T-helper 17 cell (primary cell): ENCODE measurements at places on chromosomes 13 and 19. TPM values are rescaled to one million over a fixed set of nuclear protein-coding genes. Genes with fewer than 3 reads are reported as not detected.
A peak's percentile ranks its signal among the peaks of the same experiment; 100 is the strongest.

DNA sequence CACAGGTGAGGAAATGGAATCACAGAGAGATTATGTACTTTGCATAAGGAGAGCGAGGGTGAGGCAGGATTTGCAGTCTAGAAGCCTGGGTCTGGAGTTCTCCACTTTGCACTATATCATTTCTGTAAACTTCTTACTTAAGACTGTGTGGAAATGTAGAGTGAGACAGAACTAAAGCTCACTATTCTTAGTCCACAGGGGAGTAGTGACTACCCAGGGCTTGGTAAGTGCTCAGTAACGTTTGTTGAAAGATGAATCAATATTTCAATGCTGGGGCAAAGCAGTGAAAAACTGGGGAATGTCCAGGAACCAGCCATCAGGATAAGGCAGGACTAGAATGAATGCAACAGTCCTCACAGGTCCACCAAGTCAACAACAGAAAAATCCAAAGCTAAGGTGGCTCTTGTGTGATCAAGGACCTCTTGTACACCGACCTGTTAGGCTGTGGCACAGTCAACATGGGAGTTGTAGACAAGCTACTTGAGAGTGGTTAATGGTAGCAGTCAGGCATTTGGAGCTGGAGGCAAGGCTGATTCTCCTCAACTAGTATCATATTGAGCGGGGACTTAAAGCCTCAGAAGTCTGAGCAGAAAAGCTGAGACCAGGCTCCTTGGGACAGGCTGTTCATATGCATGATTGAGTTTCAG lies 929 bp upstream of the TNFSF13B start:
- no peaks in the 10 kb centered on the region for H3K27me3 ChIP-seq
- no peaks in the 10 kb centered on the region for H3K36me3 ChIP-seq
- no peak for DNase-seq

DNA sequence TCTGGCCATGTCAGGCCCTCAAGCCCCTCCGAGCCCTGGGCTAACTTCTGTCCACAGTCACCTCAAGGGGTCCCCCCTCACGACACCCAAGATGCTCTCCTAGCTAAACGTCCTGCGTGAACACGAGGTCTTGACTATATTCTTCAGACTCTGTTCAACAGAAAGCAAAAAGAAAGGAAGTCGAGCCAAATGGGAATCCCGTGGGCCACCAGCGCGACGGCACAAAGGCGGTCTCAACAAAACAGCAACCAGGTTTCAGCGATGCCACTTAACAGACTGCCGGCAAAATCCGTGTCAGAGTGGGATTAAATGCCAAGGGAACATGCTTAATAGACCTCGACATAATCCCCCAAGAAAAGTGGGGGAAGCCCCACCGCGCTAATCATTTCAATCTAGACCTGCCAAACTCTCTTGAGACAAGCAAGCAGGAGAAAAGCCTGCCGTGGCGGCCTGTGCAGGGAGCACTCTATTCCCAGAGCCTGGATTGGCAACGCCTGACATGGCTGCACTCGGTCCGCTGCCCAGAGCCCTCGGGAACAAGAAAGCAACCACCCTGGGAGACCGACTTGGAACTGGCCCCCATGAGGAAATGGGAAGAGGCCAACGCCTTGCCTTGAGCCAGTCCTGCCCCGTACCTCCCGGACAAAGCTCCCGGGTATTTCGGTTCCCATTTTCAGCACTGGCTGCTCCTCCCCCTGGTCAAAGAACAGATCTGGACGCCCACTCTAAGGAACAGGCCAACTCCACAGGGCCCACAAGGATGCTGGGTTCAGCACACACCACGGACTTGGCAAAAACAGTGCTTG lies 16.0 kb downstream of the ZC3H4 start:
- H3K27me3 ChIP-seq = no peaks in the 10 kb centered on the region
- peaks cover 2% of the 10 kb centered on the region for H3K36me3 ChIP-seq
- no peak overlapping the region for H3K4me3 ChIP-seq
- peaks cover 42% of the 10 kb centered on the region for H3K4me1 ChIP-seq

DNA sequence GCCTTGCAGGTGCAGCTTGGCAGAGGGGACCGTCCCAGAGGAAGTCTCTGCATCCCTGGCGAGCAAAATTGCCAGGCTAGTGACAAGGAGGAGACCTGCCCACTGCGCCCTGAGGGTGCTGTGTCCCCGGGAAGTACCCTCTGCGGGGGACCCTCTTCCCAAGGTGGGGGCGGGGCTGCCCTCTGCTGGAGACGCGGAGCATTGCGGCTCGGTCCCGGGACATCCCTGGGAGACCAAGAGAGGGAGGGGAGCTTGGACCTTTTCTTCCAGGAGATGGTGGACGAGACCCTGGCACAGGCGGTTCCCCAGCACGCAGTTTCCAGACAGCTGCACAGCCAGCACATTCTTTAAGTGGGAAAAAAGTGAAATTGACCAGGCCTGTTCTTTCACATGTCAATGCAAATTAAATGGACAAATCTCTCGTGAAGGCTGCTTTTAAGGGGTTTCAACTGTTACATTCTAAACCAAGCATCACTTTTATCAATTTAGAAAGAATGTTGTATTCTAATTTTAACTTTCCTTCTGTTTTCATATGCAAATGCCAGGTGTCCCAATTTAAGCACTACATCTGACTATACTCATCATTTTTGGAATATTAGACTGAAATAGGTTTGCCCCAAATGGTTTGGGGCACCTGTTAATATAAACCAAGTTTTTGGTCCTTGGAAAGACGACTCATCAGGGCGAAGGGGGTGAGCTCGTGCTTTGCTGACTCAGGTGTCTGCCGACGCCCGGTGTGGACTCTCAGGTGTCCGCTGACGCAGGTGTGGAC lies 60.7 kb downstream of the MCF2L start:
- H3K4me3 ChIP-seq = no peak overlapping the region
- H3K27ac ChIP-seq = no peak overlapping the region
- no peaks in the 10 kb centered on the region for H3K27me3 ChIP-seq
- H3K4me1 ChIP-seq = no peaks in the 10 kb centered on the region

DNA sequence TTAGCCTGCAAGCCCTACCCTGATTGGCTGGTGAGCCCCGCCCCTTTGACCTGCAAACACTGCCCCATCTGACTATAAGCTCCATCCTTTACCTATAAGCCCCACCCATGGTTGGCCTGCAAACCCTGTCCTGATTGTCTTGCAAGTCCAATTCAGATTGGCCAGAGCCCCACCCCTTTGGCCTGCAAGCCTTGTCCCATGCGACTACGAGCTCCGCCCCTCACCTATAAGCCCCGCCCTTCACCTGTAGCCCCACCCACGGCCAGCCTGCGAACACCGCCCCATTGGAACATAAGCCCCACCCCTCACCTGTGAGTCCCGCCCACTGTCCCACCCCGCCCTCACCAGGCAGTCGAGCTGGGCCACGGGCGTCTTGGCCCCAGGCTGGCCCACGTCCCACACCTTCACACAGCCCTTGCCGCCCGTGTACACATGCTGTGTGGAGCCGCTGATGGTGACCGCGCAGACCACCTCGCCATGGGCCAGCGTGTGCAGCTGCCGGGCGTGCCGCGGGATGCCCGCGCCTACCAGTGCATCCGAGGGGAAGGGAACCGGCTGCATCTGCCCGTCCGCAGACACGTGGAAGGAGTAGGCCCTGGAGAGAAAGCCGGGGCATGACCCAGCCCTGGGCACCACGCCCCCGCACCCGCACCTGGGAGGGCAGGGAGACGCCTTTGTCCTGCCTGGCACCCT lies 22.9 kb downstream of the TLE2 start:
- H3K4me1 ChIP-seq = no peaks in the 10 kb centered on the region
- no peaks in the 10 kb centered on the region for H3K36me3 ChIP-seq
- no peak overlapping the region for H3K4me3 ChIP-seq
- no peak for DNase-seq
- no peaks in the 10 kb centered on the region for H3K27me3 ChIP-seq

Gene ZSCAN4
- not detected for total RNA-seq

DNA sequence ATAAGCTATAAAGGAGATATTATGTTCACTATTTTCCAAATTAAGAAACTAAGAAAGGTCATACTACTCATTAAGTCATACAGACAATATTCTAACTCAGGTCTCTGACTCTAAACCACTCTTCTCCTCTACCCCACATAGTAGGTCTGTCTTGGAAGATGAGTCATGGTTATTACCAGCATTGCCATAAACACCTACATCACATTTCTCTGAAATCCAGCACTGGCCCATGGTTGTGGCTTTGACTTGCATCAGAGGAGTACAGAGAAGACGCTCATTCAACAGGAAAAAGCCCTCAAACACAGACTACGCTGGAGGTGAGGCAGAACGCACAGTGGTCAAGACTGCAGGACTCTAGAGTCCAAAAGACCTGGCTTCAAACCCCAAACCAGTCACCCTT lies 476.8 kb downstream of the COG6 start:
- DNase-seq = no peak
- H3K27ac ChIP-seq = peak overlapping the region; percentile 1
- H3K27me3 ChIP-seq = no peaks in the 10 kb centered on the region
- H3K4me3 ChIP-seq = no peak overlapping the region
- H3K36me3 ChIP-seq = no peaks in the 10 kb centered on the region
- H3K4me1 ChIP-seq = peaks cover 24% of the 10 kb centered on the region

Gene NRTN
- total RNA-seq = 0.35 TPM

- H3K27ac ChIP-seq = peak overlapping the region; percentile 47
- peaks cover 9% of the 10 kb centered on the region for H3K36me3 ChIP-seq
- H3K27me3 ChIP-seq = peaks cover 60% of the 10 kb centered on the region
- no peak for DNase-seq
Measured at GRCh38 chr19:41195675-41196497, 2.9 kb downstream of the CYP2S1 start.

DNA sequence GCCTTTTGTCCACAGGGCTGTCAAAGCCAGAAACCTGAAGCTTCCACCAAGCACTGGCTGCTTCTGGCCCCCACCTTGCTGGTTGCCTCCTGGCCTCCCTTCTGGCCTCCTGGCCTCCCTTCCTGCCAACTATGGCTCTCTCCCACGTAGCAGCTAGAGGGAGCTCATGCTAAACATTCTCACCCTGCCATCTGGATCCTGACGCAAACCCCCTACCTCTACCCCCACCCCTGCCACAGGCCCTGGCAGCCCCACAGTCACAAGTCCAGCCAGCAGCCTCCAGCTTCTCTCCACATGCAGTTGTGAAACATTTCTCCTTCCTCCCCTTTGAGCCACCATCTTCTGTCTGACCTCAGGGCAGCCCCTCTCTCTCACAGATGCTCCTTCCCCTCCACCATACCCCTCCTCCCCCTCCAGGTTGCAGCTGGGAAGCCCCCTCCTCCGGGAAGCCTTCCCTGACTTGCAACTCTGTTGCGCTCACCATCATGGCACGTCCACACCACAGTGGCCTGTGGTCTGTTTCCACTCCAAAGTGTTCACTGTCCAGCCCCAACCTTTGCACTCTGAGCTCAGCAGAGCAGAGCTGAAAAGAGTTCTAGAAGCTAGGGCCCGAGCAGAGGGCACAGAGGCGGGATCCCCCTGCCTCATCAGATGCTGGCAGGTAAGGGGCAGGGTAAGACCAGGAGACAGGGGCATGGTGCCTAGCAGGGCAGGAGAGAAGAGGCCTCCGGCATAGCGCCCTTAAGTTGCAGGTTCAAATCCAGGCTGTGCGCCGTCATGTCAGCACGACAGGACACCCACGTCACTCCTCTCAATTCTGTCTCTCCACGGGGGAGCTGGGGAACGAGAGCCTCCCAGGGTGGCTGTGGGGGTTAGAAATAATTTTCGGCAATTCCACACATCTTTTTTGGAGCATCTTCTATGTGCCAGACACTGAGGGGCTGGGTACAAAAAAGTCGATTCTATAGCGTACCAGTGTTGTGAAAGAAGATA lies 7.3 kb downstream of the ADGRL1 start:
- DNase-seq = no peak
- H3K4me1 ChIP-seq = peaks cover 40% of the 10 kb centered on the region
- H3K27ac ChIP-seq = peak overlapping the region; percentile 45
- peaks cover 6% of the 10 kb centered on the region for H3K36me3 ChIP-seq

GRCh38 chr19:50427997-50428425 lies 4.7 kb upstream of the MYBPC2 start:
- peaks cover 8% of the 10 kb centered on the region for H3K27me3 ChIP-seq
- no peak for DNase-seq
- H3K4me3 ChIP-seq = peak overlapping the region; percentile 58
- peaks cover 1% of the 10 kb centered on the region for H3K36me3 ChIP-seq
- no peak overlapping the region for H3K27ac ChIP-seq

DNA sequence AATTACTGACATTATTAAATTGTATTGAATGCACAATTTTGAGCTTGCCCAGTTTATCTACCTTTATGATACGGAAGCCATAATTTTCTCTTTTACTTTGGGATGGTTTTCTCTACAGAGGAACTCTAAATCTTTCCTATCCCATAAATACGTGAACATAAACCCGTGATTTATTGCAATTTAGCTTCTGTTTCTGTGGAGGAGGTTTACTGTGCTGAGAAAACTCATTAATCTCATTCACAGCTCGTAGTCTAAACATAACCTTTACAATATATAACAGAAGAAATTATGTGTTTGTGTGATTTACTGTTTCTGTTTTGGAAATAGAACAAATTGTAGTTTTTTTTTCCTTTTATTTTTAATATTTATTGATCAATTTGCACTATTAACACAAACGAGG lies 207.1 kb upstream of the PCDH9 start:
- H3K36me3 ChIP-seq = no peaks in the 10 kb centered on the region
- H3K27me3 ChIP-seq = no peaks in the 10 kb centered on the region
- DNase-seq = no peak

Gene C19orf81
- not detected for total RNA-seq

DNA sequence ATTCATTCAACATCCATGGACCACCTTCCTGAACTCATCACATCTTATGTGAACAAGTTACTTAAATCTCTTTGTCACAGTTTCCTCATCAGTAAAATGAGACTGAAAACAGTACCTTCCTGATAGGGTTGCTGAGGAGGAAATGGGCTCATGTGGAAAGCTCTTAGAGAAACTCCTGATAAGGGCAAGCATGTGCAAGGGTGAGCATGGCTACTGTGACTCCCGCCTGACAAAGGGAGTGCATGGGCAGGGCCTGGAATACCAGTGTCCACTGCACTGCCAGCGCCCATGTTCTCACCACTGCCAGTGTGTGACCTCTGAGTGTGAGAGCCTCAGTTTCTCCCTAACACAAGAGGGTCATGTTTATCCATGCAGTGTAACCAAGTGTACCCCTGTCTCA lies 27.3 kb upstream of the IL17D start:
- DNase-seq = no peak
- no peak overlapping the region for H3K4me3 ChIP-seq
- H3K4me1 ChIP-seq = no peaks in the 10 kb centered on the region
- H3K36me3 ChIP-seq = peaks cover 13% of the 10 kb centered on the region

- H3K27me3 ChIP-seq = no peaks in the 10 kb centered on the region
- no peaks in the 10 kb centered on the region for H3K36me3 ChIP-seq
- no peak overlapping the region for H3K27ac ChIP-seq
- no peak overlapping the region for H3K4me3 ChIP-seq
- no peak for DNase-seq
Measured at GRCh38 chr13:101341464-101341863, 74.8 kb downstream of the NALCN start.

GRCh38 chr19:41997851-41998229 lies 3.8 kb upstream of the ATP1A3 start:
- H3K27me3 ChIP-seq = peaks cover 51% of the 10 kb centered on the region
- H3K4me3 ChIP-seq = no peak overlapping the region
- H3K36me3 ChIP-seq = peaks cover 22% of the 10 kb centered on the region
- no peak for DNase-seq
- H3K27ac ChIP-seq = no peak overlapping the region
- peaks cover 32% of the 10 kb centered on the region for H3K4me1 ChIP-seq

Gene ZMYM5
- 26.3 TPM for total RNA-seq

GRCh38 chr19:15213715-15214381 lies 13.1 kb upstream of the NOTCH3 start:
- H3K27ac ChIP-seq = no peak overlapping the region
- no peaks in the 10 kb centered on the region for H3K27me3 ChIP-seq
- H3K4me1 ChIP-seq = peaks cover 5% of the 10 kb centered on the region
- no peak overlapping the region for H3K4me3 ChIP-seq
